ENCODE measurements at places on chromosomes 1 and 21.

DNA sequence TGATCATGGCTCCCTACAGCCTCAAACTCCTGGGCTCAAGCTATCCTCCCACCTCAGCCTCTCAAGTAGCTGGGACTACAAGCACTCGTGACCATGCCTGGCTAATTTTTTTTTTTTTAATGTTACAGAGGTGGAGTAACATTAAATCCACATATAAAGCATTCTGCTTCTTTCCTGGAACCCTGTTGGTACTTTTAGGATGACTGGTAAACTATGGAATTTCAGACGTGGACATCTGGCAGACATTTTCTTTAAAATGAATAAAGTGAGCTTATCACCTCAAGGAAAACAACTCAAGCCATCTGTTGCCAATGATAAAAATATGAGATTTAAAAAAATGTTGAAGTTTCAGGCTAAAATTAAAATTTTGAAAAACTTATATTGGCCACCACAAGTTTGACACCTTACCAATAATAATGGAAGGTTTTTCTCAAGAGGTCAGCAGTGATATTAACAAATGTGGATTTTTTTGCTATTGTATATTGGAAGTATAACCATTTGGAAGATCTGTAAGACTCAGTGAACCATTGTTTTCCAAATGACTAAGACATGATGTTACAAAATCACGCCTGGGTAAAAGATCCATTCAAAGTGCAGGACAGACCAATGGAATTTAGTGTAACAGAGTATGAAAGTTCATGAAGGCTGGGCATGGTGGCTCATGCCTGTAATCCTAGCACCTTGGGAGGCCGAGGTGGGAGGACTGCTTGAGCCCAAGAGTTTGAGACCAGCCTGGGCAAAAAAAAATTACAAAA lies 52.7 kb upstream of the EIF4G3 start:
- DNase-seq = no peak

DNA sequence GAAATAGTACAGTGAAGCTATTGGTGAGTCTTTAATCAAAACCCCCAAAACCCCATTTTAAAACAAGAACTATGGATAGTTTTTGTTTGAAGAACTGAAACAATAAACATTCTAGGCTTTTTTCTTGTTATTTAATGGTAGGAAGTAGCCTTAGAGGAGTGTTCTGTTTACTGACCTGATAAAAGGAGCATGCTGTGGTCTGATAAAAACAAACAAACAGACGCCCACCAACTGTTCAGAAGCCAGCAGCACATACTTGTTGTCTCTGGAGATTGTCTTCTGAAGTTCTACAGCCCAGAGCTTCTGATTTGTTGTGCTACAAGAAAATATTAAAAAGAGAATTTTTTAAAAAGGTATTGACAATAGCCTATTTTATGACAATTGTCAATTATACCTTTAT lies 54.1 kb upstream of the CFAP298 start:
- DNase-seq = no peak

- no peak for DNase-seq
These were observed 21.1 kb downstream of the FYB2 start for GRCh38 chr1:56798053-56798471.

DNA sequence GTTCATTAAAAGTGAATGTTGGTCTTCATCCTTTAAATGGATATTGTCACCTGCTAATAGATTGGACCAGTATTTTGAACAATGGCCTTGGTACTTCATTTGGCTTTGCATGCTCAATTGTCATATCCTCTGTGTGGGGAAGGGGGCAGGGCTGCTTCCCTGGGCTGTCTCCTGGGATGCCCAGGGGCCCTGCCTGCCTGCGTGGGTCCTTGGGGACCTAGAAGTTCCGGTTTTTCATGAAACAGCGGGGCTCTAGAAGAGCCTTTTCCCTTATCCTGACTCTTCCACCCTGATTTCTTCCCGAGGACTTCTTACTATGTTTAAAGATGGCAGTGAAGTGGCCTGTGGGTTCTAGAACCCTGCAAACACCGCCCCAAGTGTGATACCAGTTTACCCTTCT lies 97.5 kb downstream of the DISC1 start:
- DNase-seq = no peak

- DNase-seq = no peak
These were observed 34.7 kb downstream of the RGS5 start for GRCh38 chr1:163168053-163168452.

DNA sequence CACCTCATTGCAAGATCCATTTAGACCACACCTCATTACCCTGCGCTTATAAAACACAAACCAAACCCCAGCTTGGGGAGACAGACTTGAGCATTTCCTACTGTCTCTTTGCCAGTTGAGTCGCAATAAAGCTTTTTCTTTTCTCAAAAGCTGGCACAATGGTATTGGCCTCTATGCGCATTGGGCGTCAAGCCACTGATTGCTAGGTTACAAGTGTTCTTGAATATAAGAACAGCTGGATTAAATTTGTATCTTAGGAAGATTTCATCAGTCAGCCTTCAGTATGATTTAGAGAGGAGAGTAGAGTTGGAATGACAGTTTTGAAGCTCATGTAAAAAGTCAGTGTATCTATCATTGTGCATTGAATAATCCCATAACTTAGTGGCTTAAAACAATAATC lies 84.9 kb upstream of the RAB4A start:
- no peak for DNase-seq

DNA sequence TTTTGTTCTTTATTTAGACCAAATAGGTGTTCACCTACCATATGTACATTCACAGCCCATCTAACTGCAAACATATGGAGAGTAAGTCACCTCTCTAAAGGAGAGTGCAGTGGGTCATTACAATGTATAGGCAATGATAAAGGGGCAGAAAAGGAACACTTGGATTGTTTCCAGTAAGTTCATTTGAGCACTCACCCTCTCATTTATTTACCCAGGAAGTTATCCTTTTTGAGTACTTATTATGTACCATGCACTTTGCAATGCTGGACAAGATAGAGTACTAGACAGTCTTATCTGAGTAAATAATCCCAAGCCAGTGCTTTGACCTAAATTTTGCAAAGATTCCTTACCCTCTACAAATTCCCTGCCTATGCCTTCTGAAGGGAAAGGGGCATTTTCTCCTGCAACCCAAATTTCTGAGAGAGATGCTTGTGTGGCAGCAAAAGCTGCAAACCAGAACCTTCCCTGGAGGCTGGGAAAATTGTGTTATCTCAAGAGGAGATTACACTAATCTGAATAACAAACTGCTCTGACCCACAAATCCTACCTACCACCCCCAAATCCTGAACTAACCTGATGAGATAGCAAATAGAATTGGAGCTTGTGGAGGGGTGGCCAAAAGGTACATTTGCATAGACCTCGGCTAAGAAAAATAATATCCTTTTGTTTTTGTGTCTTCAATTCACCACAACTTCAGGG lies 18.6 kb upstream of the RGS8 start:
- DNase-seq = no peak

GRCh38 chr1:174359454-174359805 lies 88.3 kb upstream of the GPR52 start:
- no peak for DNase-seq

DNA sequence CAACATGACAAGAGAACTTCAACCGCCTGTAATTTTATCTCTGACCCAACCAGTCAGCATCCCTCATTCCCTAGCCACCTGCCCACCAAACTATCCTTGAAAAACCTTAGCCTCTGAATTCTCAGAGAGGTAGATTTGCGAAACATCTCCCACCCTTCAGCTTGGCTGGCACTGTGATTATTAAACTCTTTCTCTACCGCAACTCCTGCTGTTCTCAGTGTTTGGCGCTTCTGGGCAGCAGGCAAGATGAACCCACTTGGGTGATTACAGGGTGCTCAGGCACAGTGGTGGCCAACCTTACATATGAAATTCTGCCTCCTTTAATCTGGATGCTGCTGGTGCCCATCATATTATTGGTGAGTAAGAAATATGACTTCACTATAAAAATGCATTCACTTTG lies 22.1 kb downstream of the CCDC190 start:
- no peak for DNase-seq

DNA sequence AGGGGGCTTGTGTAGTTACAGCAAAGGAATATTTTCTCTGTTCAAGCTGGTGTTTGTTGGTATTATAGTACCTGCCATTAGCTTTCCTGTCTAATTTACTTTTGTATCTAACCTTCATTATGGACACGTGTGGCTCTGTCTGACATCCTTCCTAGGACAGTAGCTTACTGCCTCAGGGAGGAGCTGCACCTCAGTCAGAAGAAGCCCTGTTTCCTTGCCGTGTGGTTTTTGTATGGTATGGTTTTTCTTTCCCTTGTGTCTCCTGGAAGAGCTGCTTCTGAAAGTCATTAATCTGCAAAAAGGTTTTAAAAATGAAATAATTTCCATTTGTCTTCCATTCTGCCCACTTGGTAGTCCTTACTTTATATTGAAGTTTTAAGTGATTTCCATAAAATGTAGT lies 17.4 kb upstream of the CRB1 start:
- DNase-seq = no peak

DNA sequence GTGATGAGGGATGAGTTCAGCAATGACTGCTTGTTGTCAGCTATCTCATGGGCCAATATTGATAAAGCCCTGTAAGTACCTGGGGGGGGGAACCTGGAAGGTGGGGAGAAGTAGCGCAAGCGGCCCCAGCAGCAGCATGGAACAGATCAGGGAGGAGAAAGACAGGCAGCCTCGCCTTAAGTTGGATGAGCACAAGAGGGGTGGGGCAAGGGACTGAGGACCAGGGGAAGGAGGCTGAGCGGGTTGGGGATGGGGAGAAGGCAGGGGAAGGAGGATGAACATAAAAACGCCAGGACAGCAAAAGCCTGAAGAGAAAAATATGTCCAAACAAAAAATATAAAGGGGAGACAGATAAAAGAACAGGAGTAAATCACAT lies 70.6 kb downstream of the ALG14 start:
- no peak for DNase-seq

- no peak for DNase-seq
These were observed 3.6 kb downstream of the TENT5C start for GRCh38 chr1:117609471-117609911.

DNA sequence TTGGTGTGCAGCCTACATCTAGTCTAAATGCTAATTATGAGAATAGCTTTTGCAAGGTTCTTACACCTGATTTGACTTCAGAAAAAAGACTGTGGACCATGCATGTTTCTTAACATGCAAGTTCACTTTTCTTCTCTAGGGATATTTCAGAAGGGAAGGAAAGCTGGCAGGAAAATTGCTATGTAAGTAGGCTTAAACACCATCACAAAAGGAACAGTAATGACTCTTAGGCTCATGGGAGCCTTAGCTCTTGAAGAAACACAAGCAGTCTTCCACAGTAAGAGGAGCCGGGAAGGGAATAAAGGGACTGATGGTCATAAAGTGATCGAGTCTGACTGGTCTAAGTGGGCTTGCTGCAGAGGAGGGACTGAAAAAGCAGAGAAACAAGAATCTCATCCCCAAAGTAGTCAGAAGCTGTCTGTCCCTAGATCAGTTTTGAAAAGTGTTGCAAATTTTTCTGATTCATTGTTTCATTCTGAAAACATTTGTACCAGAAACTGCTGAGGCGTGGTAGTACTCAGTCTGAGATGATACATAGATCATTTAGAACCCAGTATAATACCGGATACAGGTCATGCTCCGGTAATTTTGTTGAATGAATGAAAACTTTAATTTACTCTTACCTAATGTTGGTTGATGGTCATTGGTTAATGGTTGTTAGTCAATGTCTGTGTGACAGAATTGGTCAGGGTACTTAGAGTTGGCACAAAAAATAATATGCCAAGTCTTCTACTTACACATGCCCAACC lies 40.9 kb downstream of the SMYD2 start:
- DNase-seq = no peak

- DNase-seq = no peak
These were observed 69.9 kb upstream of the PRMT6 start for GRCh38 chr1:106986603-106987002.

- no peak for DNase-seq
These were observed 149.6 kb downstream of the LMO4 start for GRCh38 chr1:87478231-87478630.

DNA sequence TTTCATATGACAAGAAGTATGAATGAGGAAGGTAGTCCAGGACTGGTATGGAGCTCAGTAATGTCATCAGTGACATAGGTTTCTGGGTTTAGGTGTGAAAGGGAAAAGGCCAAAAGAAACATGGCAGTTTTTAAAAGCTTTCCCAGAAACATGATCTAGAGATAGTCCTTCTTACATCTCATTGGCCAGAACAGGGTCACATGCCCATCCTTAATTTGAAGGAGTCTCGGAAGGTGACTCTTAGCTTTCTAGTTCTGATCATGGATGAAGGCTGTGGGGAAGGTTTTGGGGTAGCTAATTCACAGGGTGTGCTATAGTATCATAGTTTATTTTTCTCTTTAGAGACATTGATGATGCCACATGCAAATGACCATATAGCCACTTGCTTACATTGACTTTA lies 55.3 kb downstream of the RPS6KC1 start:
- DNase-seq = no peak

DNA sequence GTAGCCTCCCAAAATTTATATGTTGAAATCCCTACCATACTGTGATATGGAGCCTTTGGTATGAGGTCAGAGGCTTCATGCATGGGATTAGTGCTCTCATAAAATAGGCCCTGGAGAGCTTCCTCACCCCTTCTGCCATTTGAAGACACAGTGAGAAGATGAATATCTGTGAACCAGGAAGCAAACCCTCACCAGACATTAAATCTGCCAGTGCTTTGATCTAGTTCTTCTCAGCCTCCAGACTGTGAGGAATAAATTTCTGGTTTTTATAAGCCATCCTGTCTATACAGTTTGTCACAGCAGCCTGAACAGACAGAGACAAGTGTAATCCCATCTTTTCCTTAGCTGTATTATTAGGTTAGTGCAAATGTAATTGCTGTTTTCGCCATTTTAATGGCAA lies 88.4 kb downstream of the OLFML2B start:
- peak; percentile 25 for DNase-seq

- no peak for DNase-seq
These were observed 55.0 kb upstream of the ZNF326 start for GRCh38 chr1:89939693-89940438.

DNA sequence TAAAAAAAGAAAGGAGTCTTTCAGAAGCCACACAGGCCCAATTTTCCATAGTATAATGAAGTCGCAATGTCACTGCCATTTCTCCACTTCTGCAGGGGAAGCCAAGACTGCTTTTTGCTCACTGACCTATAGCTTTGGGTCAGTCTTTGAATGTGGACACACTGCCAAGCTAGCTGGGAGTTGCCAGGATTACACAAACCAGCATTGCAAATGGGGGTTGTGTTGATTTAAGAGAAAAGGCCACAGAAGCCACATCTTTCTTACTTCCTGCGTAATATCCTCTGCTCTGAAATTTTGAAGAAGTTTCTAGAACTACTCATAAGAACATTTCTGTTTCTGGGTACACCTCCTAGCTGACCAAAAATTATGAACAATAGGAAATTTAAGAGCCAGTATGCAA lies 45.8 kb upstream of the SAMSN1 start:
- DNase-seq = peak; percentile 74

Measured in CD4-positive, alpha-beta T cell (primary cell).